Spleen (tissue), 13 donors: ENCODE measurements at places on chromosomes 7 and 10. TPM values are rescaled to one million over a fixed set of nuclear protein-coding genes. Genes with fewer than 3 reads are reported as not detected.

GRCh38 chr7:92602352-92603088, 12.3 kb upstream of the FAM133B start:
- H3K27me3 ChIP-seq = no peaks in the 10 kb centered on the region
- no peaks in the 10 kb centered on the region for H3K36me3 ChIP-seq
- H3K27ac ChIP-seq = no peak overlapping the region
- no peaks in the 10 kb centered on the region for H3K4me1 ChIP-seq
- no peak for DNase-seq
- H3K4me3 ChIP-seq = no peak overlapping the region

DNA sequence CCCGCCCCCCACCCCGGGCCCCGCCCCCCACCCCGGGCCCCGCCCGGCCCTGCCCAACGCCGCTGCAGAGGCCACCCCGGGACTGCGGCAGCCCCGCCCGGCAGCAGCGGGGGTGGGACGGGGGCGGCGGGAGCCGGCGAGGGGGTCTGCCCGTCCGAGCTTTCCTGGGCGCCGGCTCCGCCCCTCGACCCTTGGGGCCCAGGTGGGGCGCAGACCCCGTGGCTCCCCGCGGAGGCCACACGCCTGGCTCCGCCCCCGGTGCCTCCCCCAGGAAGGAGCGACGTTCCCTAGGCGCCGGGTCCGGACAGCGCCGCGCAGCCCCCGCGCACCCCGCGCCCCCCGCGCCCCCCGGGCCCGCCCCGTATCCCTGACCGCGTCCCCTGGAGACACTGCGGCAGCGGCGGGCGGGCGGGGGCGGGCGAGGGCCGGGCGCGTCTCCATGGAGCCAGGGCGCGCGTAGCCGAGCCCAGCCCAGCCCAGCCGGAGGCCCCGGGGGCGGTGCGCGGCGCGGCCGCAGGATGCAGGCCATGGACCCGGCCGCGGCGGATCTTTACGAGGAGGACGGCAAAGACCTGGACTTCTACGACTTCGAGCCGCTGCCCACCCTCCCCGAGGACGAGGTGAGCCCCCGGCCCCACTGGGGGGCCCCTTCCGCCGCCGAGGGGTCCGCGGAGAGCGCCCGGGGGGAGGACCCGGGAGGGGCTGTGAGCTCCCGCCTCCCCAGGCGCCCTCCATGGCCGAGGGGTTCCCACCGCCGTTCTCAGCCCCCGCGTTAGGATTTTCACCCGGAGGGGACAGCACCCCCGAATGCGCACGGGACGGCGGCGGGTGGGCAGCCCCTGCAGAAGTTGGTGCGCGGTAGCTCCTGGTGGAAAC, at the start of gene KNDC1:
KNDC1 (plus strand) TSS at position 270 of the 876 bp plus-strand sequence; CDS start at position 519, 249 bp downstream.
- no peaks in the 10 kb centered on the region for H3K36me3 ChIP-seq
- peaks cover 14% of the 10 kb centered on the region for H3K4me1 ChIP-seq
- H3K27me3 ChIP-seq = peaks cover 73% of the 10 kb centered on the region

The GIMAP5 gene
- 144 TPM for total RNA-seq

The SFXN3 gene
- 44.3 TPM for total RNA-seq

DNA sequence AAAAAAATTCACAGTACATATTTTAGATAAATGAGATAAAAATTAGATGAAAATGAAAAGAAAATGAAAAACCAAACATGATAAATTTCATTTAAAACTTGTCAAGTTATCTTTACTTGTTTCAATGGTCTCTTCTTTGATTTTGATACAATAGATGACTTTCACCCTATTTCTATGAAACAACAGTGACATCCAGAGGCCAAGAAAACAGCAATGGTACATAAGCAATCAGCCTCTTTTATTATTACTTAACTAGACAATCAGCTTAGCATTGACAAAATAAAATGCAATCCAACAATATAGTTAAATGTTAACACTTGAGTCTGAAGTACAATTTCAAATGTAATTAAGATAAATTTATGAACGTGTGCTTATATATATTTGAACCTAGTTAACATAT, 74.8 kb upstream of the GPR37 start:
- no peaks in the 10 kb centered on the region for H3K4me1 ChIP-seq
- no peaks in the 10 kb centered on the region for H3K27me3 ChIP-seq
- peaks cover 13% of the 10 kb centered on the region for H3K36me3 ChIP-seq
- H3K27ac ChIP-seq = no peak overlapping the region
- DNase-seq = no peak
- H3K4me3 ChIP-seq = no peak overlapping the region

The CALHM3 gene
- total RNA-seq = not detected

- no peaks in the 10 kb centered on the region for H3K4me1 ChIP-seq
- no peak overlapping the region for H3K4me3 ChIP-seq
- H3K36me3 ChIP-seq = no peaks in the 10 kb centered on the region
- no peaks in the 10 kb centered on the region for H3K27me3 ChIP-seq
- H3K27ac ChIP-seq = no peak overlapping the region
Observed at GRCh38 chr10:65968871-65969270, 957.0 kb upstream of the LRRTM3 start.

DNA sequence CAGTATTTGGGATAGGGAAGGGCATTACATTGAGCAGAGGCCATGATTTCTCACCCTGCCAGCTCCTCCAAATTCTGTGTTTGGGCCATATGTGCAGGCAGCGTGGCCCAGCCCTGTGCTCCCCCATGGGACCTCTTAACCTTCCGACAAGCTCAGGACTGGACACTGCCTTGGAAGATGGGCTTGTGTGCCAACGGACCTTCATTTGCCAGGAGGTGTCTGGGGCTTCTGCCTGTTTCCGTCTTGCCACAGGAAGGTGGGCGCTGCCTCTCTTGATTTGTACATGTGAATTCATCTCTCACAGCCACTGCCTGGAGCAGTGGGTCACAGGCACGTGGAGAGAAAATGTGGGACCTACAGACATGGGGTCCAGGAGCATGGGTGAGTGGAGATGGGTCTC, 272.6 kb downstream of the CCSER2 start:
- peaks cover 42% of the 10 kb centered on the region for H3K27me3 ChIP-seq
- H3K36me3 ChIP-seq = no peaks in the 10 kb centered on the region
- H3K27ac ChIP-seq = no peak overlapping the region
- H3K4me3 ChIP-seq = no peak overlapping the region
- H3K4me1 ChIP-seq = no peaks in the 10 kb centered on the region

DNA sequence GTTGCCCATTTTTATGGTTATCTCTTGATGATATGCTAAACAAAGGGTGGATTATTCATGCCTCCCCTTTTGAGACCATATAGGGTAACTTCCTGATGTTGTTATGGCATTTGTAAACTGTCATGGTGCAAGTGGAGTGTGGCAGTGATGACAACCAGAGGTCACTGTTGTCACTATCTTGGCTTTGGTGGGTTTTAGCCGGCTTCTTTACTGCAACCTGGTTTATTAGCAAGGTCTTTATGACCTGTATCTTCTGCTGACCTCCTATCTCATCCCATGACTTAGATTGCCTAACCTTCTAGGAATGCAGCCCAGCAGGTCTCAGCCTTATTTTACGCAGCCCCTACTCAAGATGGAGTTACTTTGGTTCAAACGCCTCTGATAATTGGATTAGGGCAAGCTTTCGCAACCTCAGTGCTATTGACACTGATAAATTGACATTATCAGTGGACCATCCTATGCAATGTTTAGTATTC, 36.9 kb downstream of the BAG3 start:
- peaks cover 20% of the 10 kb centered on the region for H3K4me1 ChIP-seq
- no peak overlapping the region for H3K27ac ChIP-seq
- no peaks in the 10 kb centered on the region for H3K36me3 ChIP-seq
- no peak for DNase-seq

DNA sequence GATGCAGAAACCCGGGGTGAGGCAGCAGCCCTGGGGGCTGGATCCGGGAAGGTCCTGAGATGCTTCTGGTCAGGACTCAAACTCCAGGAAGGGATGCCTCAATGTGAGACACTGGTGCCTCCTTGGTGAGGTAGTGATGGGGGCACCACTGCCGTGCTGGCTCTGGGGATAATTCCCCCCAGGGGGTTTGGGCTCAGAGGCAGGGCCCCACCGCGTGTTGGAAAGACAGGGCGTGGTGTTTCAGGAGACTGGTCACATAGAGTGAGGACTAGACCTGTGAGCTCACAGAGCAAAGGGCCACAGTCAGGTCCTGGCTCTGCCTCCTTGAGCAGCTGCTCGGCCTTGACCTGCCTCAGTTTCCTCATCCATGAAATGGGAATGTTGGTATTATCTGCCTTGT, 361.9 kb downstream of the GLRX3 start:
- H3K4me3 ChIP-seq = no peak overlapping the region
- H3K36me3 ChIP-seq = no peaks in the 10 kb centered on the region
- H3K27me3 ChIP-seq = no peaks in the 10 kb centered on the region

DNA sequence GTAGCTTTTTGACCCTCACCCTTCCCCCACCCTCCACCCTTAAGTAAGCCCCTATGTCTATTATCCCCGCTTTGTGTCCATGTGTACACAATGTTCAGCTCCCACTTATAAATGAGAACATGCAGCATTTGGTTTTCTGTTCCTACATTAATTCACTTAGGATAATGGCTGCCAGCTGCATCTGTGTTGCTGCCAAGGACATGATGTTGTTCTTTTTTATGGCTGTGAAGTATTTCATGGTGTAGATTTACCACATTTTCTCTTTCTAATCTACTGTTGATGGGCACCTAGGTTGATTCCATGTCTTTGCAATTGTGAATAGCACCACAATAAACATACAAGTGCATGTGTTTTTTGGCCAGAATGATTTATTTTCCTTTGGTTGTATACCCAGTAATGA, 232.2 kb downstream of the CACNA2D1 start:
- no peaks in the 10 kb centered on the region for H3K27me3 ChIP-seq
- H3K4me1 ChIP-seq = no peaks in the 10 kb centered on the region
- H3K36me3 ChIP-seq = no peaks in the 10 kb centered on the region
- no peak overlapping the region for H3K4me3 ChIP-seq
- no peak for DNase-seq

GRCh38 chr7:46512891-46513413, 591.9 kb upstream of the IGFBP3 start:
- no peaks in the 10 kb centered on the region for H3K4me1 ChIP-seq
- H3K36me3 ChIP-seq = no peaks in the 10 kb centered on the region
